Activated CD8-positive, alpha-beta T cell treated with anti-CD3 and anti-CD28 coated beads for 36 hours (primary cell): ENCODE measurements at places on chromosomes 4 and X. TPM values are rescaled to one million over a fixed set of nuclear protein-coding genes. Genes with fewer than 3 reads are reported as not detected.

The TXK gene
- 23.5 TPM for total RNA-seq

- H3K36me3 ChIP-seq = peaks cover 45% of the 10 kb centered on the region
- no peak for DNase-seq
- H3K27ac ChIP-seq = no peak overlapping the region
- H3K4me1 ChIP-seq = peaks cover 50% of the 10 kb centered on the region
Observed at GRCh38 chrX:45823536-45823935, 622.9 kb upstream of the DIPK2B start.

The SSX2 gene
- total RNA-seq = not detected

- no peaks in the 10 kb centered on the region for H3K36me3 ChIP-seq
- H3K4me3 ChIP-seq = no peak overlapping the region
- peaks cover 13% of the 10 kb centered on the region for H3K27me3 ChIP-seq
- no peak overlapping the region for H3K27ac ChIP-seq
- no peak for DNase-seq
Observed at GRCh38 chr4:153060196-153060595, 124.1 kb downstream of the FHDC1 start.

GRCh38 chr4:189001283-189001970 is 862.2 kb downstream of the TRIML1 start:
- H3K27ac ChIP-seq = no peak overlapping the region
- H3K36me3 ChIP-seq = no peaks in the 10 kb centered on the region
- H3K4me1 ChIP-seq = no peaks in the 10 kb centered on the region
- no peak for DNase-seq

- no peak overlapping the region for H3K27ac ChIP-seq
- no peak for DNase-seq
- H3K36me3 ChIP-seq = no peaks in the 10 kb centered on the region
- no peaks in the 10 kb centered on the region for H3K27me3 ChIP-seq
- H3K4me3 ChIP-seq = no peak overlapping the region
- H3K4me1 ChIP-seq = no peaks in the 10 kb centered on the region
Observed at GRCh38 chr4:58360354-58361133, 1250.4 kb upstream of the IGFBP7 start.

GRCh38 chr4:152819026-152819645 is 39.4 kb downstream of the ARFIP1 start:
- no peaks in the 10 kb centered on the region for H3K27me3 ChIP-seq
- peaks cover 12% of the 10 kb centered on the region for H3K4me1 ChIP-seq
- DNase-seq = no peak
- H3K4me3 ChIP-seq = no peak overlapping the region
- H3K36me3 ChIP-seq = peaks cover 32% of the 10 kb centered on the region

GRCh38 chr4:36716874-36717273 is 435.5 kb downstream of the DTHD1 start:
- H3K4me3 ChIP-seq = no peak overlapping the region
- no peak overlapping the region for H3K27ac ChIP-seq
- H3K4me1 ChIP-seq = no peaks in the 10 kb centered on the region
- no peaks in the 10 kb centered on the region for H3K27me3 ChIP-seq

DNA sequence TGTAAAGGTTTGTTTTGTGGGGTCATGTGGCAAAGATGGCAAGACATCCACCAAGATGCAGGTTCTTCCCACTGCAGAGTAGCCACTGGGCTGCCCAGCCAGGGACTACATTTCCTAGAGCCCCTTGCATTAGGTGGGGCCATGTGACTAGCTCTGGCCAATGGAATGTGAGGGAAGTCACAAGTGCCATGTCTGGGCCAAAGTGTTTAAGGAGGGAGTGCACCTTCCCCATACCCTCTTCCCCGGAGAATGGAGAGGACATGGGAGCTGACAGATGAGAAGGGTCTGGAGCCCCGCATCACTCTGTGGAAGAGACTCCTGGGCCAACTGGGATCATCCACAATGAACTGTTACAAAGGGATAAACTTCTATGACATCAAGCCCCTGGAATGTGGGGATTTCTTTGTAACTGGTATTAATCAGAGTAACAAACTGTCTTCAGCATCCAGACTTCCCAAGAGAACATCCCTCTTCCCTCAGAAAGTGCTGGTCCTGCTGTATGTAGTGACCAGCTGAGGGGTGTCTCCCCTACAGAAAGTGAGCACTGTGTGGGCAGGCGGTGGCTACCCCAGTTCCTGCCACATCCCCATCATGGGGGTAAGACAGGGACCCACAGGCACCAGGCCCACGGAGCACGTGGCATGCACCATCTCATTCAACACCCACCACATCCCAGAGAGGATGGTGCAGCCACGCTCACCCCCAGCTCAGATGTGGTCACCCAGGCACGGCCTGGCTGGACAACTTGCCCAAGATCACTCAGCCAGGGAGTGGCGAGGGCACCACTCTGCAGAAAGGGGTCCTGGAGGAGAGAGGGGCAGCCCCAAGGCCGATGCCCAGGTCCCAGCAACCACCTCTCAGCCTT is 10.9 kb downstream of the PPP2R2C start:
- no peaks in the 10 kb centered on the region for H3K4me1 ChIP-seq
- H3K27ac ChIP-seq = no peak overlapping the region
- H3K27me3 ChIP-seq = peaks cover 19% of the 10 kb centered on the region
- H3K36me3 ChIP-seq = no peaks in the 10 kb centered on the region

DNA sequence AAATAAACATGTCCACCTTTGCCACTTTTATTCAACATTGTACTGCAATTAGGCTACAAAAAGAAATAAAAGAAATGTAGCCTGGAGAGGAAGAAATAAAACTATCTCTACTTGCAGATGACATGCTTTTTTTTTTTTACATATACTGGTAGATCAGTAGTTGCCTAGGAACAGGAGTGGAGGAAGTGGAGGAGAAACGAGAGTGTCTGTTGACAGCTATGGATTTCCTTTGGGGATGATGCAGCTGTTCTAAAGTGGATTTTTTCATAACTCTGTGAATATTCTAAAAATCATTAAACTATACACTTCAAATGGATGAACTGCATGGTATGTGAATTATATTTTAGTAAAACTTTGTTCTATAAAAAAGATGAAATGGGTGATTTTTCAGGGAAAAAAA is 116.4 kb downstream of the ANAPC4 start:
- no peak overlapping the region for H3K4me3 ChIP-seq
- H3K27ac ChIP-seq = no peak overlapping the region
- peaks cover 2% of the 10 kb centered on the region for H3K27me3 ChIP-seq
- H3K36me3 ChIP-seq = no peaks in the 10 kb centered on the region
- no peak for DNase-seq

DNA sequence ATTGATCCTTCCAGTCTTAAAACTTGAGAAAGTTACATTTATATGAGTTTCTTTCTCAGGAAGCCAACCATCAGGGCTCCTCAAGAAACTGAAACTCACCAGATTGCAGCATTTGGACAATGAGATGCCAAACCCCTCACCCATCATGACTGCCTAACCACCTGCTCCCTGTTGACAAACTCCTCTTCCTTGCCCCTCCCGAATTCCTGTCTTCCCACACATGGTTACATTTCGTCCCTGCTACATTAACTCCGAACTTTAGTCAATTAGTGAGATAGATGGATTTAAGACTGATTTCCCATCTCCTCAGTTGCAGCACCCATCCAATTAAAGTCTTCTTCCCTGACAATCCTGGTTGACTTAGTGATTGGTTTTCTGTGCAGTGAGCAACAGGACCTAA is 118.7 kb downstream of the ZNF330 start:
- H3K27ac ChIP-seq = no peak overlapping the region
- no peak overlapping the region for H3K4me3 ChIP-seq
- no peaks in the 10 kb centered on the region for H3K36me3 ChIP-seq
- DNase-seq = no peak
- peaks cover 15% of the 10 kb centered on the region for H3K27me3 ChIP-seq

The ASB5 gene
- not detected for total RNA-seq

DNA sequence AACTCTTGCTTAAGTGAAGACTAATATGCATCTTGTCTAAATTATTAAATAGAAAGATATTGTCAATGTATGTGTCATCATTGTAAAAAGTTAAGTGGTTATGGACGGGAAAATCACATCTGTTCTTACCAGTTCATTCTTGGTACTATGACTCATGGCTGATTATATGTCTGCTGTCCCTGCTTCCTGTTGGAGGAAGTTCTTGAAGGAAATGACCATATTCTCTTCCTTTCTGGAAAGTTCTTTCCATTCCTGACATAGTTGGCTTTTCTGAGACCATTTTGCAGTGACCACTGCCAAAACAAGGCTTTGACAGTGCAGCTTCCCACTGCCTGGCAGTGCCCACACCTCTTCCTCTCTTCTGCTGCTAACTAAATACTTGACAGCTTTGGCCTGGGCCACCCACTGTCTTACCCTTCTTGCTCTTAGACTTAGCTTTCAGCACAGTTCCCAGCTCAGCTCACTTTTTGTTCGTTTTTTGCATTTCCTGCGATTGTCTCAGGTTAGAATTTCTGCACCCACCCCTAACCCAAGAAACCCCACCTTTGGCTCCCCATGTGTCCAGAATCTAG is 13.2 kb upstream of the CLDN24 start:
- no peaks in the 10 kb centered on the region for H3K36me3 ChIP-seq
- H3K4me3 ChIP-seq = no peak overlapping the region
- H3K27ac ChIP-seq = no peak overlapping the region

The WAS gene
- 81.6 TPM for total RNA-seq

DNA sequence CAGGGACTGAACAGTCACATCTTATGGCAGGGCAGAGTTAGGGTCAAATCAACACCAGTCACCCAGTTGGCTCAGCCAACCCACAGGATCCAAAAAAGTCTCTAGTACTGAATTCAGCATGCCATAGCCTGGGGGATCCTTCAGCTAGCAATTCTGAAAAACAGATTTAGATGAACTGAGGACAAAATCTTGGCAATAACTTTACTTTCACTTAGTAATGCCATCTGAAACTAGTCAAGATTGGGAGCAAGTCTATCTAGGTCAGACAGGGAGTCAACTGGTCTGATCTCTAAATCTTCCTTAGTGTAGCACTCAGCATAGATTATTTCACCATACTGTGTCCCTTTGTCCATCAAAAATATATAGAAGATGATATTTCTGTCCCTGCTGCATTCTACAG is 76.0 kb downstream of the HHIP start:
- no peaks in the 10 kb centered on the region for H3K4me1 ChIP-seq
- H3K4me3 ChIP-seq = no peak overlapping the region
- DNase-seq = no peak
- no peaks in the 10 kb centered on the region for H3K36me3 ChIP-seq
- H3K27me3 ChIP-seq = no peaks in the 10 kb centered on the region

- H3K27ac ChIP-seq = no peak overlapping the region
- no peaks in the 10 kb centered on the region for H3K27me3 ChIP-seq
- DNase-seq = no peak
- H3K4me1 ChIP-seq = no peaks in the 10 kb centered on the region
- H3K4me3 ChIP-seq = no peak overlapping the region
- H3K36me3 ChIP-seq = no peaks in the 10 kb centered on the region
Observed at GRCh38 chr4:99117876-99118693, 26.0 kb downstream of the ADH4 start.

DNA sequence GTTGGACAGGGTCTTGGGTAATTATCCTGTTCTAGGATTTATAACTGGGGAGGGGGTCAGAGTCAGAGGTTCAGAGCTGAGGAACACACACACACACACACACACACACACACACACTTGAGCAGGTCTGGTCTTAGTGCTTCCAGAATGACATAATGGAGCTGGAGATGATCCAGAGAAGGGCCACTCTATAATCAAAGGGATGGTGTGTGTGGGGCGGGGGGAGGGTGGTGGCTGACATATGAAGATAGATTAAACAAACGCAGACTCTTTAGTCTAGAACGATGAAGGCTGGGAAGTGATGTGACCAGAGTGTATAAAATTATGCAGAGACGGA is 434 bp upstream of the TMEM255A start:
- H3K36me3 ChIP-seq = no peaks in the 10 kb centered on the region
- H3K4me3 ChIP-seq = no peak overlapping the region
- H3K27ac ChIP-seq = no peak overlapping the region
- H3K4me1 ChIP-seq = peaks cover 12% of the 10 kb centered on the region

DNA sequence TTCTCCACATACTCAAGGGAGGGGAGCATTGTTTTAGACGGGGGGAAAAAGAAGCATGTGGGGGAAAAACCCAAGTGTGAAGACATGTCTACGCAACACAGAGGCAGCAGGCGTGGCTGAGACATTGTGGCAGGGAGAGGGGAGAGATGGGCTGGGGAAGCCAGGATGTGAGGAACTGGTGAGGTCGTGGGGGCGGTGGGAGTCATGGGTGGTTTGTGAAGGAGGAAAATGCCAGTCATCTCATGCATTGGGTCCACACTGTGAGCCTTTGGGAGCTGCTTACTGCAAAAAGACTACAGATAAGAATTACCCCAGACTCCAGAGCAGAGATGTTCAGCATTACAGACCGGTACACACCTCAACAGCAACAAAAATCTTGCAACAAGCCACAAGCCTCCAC is 2.1 kb downstream of the JAKMIP1 start:
- DNase-seq = peak; percentile 85
- peaks cover 30% of the 10 kb centered on the region for H3K4me1 ChIP-seq
- peak overlapping the region; percentile 77 for H3K27ac ChIP-seq
- H3K27me3 ChIP-seq = peaks cover 40% of the 10 kb centered on the region
- peak overlapping the region; percentile 72 for H3K4me3 ChIP-seq

The ARX gene
- not detected for total RNA-seq

DNA sequence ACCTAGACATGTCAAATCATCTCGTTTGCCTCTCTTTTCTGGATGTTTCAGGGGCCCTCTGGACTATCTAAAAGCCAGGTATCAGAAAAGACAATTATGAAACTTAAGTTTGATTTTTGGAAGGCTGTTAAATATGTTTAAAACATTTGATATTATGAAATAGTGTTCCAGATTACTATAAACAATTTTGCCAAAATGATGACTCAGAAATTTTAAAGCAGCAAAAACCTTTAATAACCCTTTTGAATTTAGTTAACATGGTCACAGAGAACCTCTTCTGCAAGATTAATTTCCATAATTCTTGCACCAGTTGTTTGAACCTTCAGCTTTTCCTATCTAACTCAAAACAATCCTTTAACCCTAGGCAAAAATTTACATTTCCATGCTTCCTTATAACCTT is 18.8 kb upstream of the FAM47E start:
- no peaks in the 10 kb centered on the region for H3K27me3 ChIP-seq
- no peak overlapping the region for H3K27ac ChIP-seq
- no peaks in the 10 kb centered on the region for H3K4me1 ChIP-seq
- no peak for DNase-seq

GRCh38 chrX:24494647-24495075 is 29.6 kb downstream of the PDK3 start:
- H3K27me3 ChIP-seq = no peaks in the 10 kb centered on the region
- no peak overlapping the region for H3K4me3 ChIP-seq
- H3K27ac ChIP-seq = no peak overlapping the region
- H3K4me1 ChIP-seq = peaks cover 42% of the 10 kb centered on the region

GRCh38 chr4:163672751-163673150 is 178.3 kb downstream of the TMA16 start:
- no peak for DNase-seq
- H3K27me3 ChIP-seq = peaks cover 3% of the 10 kb centered on the region
- peaks cover 8% of the 10 kb centered on the region for H3K4me1 ChIP-seq
- H3K36me3 ChIP-seq = no peaks in the 10 kb centered on the region
- H3K27ac ChIP-seq = no peak overlapping the region

DNA sequence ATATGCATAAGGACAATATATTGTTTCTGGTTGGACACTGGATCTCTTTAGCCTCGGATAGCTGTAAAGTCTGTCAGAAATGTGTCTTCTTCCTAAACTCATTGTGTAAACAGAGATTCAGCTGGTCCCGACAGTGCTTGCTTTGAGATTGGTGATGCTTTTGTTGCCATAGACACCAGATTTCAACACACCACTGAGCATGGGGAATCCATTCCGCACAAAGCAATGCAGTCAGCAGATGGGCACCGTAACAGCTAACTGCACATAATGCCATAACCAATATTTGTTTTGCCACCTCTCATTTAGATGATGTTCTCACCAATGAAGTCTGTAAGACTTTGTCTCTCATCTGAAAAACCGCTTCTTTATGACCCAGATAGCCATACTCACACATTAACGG is 33.3 kb upstream of the FAM47C start:
- no peaks in the 10 kb centered on the region for H3K27me3 ChIP-seq
- no peaks in the 10 kb centered on the region for H3K36me3 ChIP-seq
- no peak overlapping the region for H3K4me3 ChIP-seq
- H3K4me1 ChIP-seq = no peaks in the 10 kb centered on the region
- no peak overlapping the region for H3K27ac ChIP-seq
- DNase-seq = no peak
